ENCODE measurements at places on chromosomes 1 and 21. TPM values are rescaled to one million over a fixed set of nuclear protein-coding genes. Genes with fewer than 3 reads are reported as not detected.
A peak's percentile ranks its signal among the peaks of the same experiment; 100 is the strongest.

The KCNN3 gene
- 1.8 TPM for total RNA-seq

The HES2 gene
- 0.36 TPM for total RNA-seq

The RGS8 gene
- 0.17 TPM for total RNA-seq

The GPATCH2 gene
- 10.4 TPM for total RNA-seq

The PSMG1 gene
- total RNA-seq, result 66.4 TPM

The MIXL1 gene
- total RNA-seq, result 0.17 TPM

The S100A8 gene
- total RNA-seq, result not detected

- DNase-seq, result no peak
Measured at GRCh38 chr1:75099581-75099980, 34.6 kb upstream of the LHX8 start.

DNA sequence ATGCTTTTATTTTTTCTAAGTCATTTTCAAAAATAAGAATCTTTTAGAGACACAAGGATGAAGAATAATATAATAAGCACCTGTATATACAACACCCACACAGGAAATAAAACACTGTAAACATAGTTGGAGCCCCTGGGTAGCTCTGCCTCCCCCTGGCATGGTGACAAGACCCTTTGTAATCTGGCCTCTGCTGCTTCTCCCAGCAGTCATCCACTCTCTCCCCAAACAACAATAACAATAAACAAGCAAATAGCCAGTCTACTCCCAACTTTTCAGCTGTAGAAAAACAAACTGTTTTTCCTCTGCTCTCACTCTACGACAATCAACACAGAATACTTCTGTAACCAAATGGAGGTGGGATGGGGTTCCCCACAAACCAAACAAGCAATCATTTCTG, 110.1 kb downstream of the CSMD2 start:
- no peak for DNase-seq

- no peak for DNase-seq
Measured at GRCh38 chr1:55225228-55225627, 10.1 kb upstream of the USP24 start.

GRCh38 chr21:38392661-38393060, 105.6 kb downstream of the ERG start:
- no peak for DNase-seq

DNA sequence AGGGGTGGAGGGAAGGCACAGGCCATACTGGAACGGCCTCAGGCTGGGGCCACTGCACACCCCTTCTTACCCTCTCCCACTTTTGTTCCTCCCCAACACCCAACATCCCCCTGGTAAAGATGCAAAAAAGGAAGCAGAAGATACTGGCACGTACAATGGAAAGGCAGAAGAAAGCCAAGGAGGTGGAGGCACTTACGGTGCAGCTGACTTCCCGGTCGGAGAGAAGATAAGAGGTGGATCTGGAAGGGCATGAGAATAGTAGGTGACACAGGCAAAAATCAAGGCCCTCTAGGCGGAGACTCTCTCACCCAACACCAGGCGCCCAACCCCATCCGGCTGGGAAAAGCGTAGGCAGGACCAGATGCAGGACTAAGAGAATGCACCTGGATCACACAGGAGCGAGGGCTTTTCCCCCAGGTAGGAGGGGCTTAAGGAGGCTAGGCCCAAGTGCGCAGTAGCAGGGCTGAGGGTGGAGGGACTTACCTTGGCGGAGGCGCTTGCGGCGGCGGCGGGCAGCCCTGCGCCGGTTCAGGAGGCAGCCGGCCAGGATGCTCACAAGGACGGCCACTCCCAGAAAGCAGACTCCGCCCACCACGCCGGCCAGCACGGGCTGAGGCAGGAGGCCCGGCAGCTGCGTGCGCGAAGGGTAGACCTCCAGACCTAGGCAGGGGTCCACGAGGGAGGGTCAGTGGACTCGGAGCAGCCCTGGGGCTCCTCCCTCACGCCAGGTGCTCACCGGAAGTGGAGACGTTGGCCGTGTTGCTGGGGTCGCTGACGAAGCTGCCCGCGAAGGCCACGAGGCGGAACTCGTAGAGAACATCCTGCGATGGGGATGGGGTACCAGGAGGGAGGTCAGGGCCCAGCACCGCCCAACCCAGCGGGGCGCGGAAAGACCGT, 4.1 kb upstream of the TAGLN2 start:
- DNase-seq, result no peak

- no peak for DNase-seq
Measured at GRCh38 chr1:1299686-1300351, 7.9 kb downstream of the ACAP3 start.

DNA sequence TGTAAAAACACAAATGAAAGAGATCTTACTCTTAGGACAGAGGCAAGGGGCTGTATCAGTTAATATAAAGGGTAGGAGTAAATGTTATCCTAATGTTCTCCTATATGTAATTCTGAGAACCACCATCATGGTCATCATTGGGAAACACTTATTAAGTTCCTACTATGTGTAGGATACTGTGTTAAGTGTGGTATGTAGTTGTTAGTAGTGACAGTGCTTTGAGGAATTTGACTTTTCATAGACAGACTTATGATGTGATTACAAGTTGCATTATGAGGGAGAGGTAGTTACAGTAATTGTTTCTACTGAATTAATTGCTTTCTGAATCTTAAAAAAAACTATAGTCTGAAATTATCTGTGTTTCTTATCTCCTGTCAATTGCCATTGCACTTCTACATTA, 51.8 kb upstream of the PGD start:
- no peak for DNase-seq

DNA sequence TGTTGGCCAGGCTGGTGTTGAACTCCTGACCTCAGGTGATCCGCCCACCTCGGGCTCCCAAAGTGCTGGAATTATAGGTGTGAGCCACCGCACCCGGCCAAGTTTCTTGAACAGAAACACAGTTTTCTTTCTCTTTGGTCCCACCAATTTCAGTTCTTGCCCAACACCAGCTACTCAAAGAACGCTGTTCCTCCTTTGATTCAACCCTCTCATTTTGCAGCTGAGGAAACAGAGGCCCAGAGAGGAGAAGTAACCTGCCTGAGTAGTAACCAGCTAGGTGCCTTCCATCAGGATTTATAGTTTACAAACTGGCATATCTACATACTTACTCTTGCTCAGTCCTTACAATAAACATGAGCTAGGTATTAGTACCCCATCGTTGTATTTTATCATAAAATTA, 119.9 kb downstream of the SYF2 start:
- no peak for DNase-seq

DNA sequence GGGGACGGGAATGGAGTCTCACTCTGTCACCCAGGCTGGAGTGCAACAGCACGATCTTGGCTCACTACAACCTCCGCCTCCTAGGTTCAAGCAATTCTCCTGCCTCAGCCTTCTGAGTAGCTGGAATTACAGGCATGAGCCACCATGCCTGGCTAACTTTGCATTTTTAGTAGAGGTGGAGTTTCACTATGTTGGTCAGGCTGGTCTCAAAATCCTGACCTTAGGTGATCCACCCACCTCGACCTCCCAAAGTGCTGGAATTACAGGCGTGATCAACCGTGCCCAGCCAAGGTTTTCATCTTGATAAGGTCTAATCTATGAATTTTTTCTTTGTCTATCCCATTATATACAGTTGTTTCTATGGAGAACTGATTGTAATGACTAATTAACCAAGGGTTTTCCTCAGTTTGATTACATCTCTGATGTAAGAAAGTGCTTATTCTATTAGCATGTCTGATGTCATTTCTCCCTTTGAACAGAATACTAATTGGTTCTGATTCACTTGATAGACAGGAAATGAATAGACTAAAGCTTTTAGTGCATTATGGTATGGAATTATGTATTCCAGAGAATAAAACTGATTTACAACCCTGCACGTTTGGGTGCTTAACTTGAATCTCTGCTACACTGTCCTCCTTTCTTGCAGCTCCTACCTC, 11.9 kb downstream of the PACC1 start:
- DNase-seq, result no peak

- no peak for DNase-seq
Measured at GRCh38 chr1:116152577-116152943, 41.4 kb downstream of the MAB21L3 start.

DNA sequence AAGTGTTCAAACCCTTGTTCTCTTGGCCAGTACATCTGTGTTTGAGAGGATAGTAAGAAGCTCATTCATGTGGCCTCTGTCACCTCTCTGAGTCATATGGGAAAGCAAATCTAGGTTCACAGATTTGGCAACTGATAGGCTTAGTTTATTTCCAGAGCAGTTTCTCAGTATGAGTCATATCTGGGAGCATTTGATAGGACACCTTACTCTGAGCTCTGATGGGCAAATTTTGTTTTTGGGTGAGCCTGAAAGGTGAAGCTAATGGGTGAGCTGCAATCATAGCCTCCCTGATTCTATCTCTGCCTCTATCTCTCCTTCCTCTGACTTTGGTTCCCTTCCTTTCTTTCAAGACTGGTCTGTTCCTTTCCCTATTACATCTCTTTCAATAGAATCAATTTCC, 134.4 kb downstream of the S1PR1 start:
- no peak for DNase-seq

GRCh38 chr1:19637606-19638005, 6.5 kb upstream of the NBL1 start:
- DNase-seq, result no peak

- no peak for DNase-seq
Measured at GRCh38 chr1:91870322-91870721, 15.6 kb downstream of the TGFBR3 start.

DNA sequence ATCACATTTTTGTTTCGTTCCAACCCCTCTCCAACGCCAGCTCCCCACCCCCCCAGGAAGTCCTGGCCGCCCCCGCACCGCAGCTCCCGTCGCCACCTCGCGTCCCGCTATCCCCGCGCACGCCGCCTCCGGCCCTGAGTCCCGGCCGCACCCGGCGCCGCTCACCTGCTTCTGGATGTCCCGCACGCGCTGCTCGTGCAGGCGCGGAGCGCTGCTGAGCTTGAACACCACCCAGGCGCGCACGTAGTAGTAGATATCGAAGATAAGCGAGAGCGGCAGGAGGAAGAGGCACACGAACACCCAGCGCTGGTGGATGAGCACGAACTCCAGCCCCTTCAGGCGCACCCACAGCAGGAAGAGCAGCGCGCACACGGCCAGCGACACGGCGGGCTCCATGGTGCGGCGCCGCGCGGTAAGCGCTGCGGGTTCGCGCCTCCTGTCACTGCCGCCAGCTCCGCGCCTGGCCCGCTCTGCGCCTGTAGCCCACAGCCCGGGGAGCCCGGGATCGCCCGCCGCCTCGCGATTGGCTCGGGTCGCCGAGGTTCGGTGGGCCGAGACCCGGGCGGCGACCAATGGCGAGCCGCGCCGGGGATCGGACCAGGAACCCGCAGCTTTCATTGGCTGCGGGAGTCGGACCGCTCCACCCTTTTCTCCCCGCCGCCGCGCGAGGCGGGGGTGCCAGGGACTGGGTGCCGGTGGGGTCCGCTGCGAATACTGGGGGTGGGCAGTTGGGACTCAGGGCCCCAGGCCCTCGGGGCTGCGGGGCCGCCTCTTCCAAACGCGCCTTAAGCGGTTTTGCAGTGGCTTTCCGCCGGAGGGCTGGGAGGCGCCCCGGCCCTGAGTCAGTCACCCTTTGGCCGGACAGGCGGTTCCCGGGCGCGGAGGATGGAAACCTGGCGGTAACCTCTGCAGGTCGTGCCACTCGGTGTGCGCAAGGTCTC, at the start of gene DHCR24:
TSS of gene DHCR24 (minus strand) at position 472 of the 941 bp plus-strand sequence. CDS start at position 396, 76 bp downstream.
- no peak for DNase-seq

GRCh38 chr1:159352436-159352835, 50.3 kb downstream of the FCER1A start:
- no peak for DNase-seq

DNA sequence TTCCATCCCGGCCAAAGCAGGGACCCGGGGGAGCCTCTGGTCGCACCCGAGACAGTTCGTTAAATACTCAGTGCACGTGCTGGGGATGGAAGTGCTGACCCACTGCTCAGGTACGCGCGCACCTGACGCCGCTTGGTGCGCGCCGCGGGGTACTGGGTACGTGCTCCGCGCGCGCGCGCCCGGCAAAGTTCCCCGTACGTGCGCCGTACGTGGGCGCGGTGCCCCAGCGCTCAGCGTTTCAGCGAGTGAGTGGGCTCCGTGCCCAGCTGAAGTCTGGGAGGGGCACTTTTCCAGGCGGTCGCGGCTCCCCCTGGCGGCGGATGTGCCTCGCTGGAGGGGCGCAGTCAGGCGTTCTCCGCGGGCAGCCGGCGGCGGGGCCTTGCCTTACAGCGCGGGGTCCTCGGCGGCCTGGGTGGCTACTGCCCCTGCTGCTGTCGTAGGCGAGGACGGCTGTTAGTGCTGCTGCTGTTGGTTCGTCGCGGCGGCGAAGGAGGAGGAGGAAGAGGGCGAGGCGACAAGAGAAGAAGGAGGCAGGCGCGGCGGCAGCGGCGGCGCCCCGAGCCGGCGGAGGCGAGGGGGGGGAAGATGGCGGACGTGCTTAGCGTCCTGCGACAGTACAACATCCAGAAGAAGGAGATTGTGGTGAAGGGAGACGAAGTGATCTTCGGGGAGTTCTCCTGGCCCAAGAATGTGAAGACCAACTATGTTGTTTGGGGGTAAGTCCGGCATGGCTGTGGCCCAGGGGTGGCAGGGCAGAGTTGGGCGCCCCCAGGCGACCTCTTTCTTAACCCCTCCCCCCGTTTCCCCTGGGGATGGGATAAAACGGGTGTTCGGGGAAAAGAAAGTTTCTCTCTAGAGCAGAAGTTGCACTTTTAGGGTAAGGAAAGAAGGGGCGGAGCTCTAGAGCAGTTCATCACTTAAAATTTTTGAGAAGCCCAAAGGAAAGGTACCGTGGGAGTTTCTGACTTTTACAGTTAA, at the start of gene CDC73:
TSS of gene CDC73 (plus strand) at position 416 of the 978 bp plus-strand sequence. CDS start at position 586, 170 bp downstream.
- DNase-seq, result peak; percentile 99

DNA sequence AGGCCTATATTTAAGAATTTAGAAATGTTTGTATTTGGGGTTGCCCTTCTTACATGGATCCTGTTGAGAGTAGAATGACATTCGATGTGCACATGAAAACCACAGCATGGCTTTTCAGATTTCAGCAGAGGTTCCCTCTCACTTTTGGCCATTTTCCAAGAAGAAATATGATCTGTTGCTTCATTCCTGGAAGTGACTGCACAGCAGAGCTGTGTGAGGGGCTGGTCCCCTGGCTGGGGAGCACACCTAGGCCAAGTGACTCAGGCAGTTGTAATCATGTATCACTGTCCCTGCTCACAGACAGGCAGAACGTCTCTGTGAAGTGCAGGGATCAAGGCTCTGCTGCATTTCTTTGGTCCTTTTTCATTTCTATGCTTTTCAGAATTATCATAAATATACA, 32.3 kb downstream of the AGT start:
- no peak for DNase-seq

DNA sequence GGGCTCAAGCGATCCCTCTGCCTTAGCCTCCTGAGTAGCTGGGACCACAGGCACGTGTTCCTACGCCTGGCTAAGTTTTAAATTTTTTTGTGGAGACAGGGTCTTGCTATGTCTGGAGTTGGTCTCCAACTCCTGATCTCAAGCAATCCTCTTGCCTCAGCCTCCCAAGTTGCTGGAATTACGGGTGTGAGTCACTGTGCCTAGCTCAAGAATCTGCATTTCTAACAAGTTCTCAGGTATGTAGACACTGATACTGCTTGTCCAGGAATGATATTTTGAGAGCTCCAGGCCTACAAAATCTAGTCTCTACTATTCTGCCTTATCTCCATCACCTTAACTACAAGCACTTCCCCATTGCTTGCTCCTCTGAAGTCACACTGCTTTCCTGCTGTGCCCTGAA, 22.3 kb downstream of the ANGPTL7 start:
- no peak for DNase-seq

GRCh38 chr1:107782217-107782845, 182.6 kb downstream of the VAV3 start:
- no peak for DNase-seq
